Activated CD4-positive, alpha-beta T cell treated with anti-CD3 and anti-CD28 coated beads, Interleukin-2, amount 50 U/mL, for 24 hours (primary cell): ENCODE measurements at places on chromosomes 3 and 15.

- peak; percentile 11 for DNase-seq
These were observed 471 bp downstream of the NKIRAS1 start for GRCh38 chr3:23916152-23916885.

DNA sequence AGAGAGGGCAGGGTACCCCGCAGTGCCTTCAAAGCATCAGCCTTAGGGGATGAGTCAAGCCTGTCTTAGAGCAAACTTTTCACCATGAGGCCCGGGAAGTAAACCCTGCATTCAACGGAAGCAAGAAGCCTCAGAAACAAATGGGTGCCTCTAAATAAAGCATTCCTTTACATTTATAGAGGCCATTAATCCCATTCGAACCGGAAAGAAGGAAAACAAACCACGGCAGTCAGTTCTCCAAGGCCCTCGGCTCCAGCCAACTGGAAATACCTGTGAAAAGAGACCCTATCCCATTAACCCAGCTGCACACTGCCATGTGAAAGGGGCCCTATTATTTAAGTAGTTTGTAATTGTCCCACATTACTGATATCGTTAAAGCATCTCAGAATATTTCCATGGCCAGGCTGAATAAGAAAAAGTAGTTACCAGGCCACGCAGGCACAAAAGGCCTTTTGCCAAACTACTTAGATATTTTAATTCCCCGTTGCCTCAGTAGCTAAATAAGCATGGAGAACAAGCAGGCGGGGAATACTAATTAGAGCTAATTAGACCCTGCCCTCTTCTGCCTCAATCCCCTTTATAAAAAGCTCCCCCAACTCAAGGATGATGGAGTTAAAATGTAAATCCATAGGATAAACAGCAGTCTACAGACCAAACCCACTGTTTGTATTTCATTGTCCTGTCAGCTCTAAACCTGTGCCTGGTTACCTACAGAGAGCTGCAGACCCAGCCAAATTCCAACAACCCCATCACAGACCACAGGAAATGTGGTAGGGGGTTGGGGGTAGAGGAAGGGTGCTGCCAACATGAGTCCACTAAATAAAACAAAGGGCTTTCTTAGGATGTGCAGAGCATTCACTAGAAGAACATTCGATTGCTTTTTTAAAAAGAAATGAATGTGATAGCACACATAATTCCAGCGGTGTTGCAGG lies 4.1 kb downstream of the ITGB5 start:
- DNase-seq: no peak

DNA sequence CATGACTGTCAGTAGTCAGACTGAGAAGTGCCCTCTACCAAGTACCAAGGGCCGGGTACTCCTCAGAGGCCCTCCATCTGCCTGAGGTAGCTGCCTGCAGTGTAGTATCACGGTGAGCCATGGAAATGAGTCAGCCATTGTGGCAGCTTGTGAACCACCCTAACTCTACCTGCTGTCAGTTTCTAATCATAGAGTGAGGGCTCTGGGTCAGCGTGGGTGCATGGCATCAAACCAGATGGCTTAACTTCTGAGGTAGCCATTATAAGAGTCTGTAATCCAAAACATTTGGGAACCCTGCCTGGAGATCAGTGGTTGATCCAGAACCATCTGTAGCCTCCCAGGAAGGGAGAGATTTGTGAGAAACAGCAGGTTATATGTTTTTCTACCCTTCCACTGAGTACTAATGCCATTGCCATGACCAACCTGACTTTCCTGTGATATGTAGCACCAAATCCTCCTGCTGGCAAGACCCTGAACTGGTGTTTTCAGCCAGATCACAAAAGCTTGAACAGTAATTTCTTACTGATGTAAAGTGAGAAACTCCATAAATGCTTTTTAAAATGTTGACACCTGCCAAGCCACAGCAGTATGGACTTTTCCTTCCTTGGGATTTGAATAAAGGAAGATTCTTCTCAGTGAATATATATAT lies 38.9 kb downstream of the ABHD2 start:
- no peak for DNase-seq

- DNase-seq: no peak
These were observed 5.3 kb downstream of the RPL22L1 start for GRCh38 chr3:170864525-170865208.

GRCh38 chr15:42750306-42750705 lies 13.4 kb upstream of the CDAN1 start:
- DNase-seq: no peak

- DNase-seq: no peak
These were observed 11.1 kb downstream of the DCUN1D1 start for GRCh38 chr3:182969277-182969676.

DNA sequence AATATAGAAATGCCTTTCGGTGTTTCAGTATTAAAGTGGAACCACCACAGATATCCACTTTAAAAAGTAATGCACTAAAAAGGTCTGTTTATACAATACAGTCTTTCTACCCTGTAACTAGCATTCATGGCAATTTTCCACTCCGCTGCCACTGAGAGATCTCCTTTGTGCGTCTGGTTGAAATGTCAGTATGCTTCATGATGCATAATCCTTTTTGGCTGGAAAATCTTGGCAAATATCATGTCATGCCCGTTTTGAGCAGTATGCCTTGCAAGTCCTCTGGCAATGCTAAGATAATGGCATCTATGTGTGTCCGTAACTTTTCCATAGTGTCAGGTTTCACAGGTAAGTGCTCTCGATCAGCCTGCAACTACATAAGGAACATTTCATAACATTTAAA lies 30.8 kb upstream of the ARF4 start:
- no peak for DNase-seq

- DNase-seq: no peak
These were observed 443 bp upstream of the NR2F2 start for GRCh38 chr15:96330064-96330449.

DNA sequence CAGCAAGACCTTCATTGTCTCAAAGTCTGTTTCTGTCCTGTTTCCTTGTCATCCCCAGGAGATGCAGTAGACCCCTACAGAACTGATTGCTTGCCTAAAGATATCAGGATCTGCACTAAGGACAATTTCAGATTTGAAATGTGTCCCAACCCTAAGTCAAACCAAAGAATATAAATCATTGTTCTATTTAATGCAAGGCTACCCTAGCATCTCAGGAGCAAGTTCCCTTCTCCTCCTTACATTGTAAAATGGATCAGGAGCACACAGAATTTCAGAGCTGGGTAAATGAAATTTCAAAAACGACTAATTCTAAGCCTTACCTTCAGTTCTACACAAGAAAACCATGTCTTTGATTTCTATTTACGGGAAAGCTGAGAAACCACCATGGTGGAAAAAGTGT lies 360.9 kb upstream of the KCNH8 start:
- DNase-seq: no peak

GRCh38 chr3:61571516-61572336 lies 10.4 kb downstream of the PTPRG start:
- DNase-seq: no peak

DNA sequence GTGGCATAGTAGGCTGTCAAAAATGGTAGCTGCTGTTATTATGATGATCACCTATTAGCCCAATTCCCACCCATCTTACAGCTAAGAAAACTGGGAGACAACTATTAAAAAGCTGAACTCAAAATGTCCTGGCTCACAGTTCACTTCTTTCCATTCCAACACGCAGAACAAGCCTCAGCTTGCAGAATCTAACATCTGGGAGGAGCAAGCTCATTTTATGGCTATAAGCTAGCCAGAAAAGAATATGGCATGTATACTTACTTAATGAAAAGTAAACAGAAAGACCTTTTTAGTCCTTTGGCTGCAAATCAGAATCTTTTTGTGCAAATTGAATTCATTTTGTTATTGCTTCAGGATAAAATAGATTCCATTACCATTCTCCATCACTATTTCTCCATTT lies 34.8 kb upstream of the CFAP20DC start:
- DNase-seq: no peak

DNA sequence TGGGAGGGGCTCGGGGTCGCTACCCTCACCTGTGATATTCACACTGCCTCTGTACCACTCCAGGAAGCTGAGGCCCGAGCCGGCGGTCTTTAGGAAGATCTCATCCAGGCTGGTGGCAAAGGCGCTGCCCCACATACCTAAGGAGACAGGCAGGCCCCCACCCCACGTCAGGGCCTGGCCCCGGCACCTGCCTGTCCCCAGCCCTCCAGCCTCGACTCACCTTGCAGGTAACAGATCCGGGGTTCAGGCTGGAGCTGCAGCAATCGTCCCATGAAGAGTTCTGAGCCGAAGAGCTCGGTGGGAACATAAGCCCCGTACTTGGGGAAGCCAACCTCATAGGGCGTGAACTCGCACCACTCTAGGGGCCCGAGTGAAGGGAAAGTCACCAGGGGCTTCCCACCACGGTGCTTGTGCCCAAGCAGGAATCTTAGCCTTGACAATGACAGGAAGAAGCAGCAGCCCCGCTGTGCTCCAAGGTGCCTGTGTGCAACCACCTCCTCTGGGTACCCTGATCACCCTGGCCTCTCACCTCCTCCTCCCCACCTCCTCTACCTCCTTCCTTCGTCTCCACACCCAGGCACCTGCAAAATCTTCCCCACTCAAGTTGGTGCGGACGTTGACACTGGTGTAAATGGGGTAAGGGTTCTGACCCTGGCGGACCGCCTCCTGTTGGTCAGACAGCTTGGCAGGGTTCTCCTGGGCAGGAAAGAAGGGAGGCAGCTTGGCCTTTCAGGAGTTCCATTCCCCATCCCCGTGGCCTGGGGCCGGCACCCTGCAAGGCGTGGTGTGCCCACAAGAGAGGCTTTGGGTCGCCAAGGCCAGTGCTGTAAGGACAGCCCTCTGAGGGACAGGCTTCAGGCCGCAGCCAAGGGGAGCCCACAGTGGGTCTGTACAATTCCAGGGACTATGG lies 10.6 kb downstream of the PLA2G4F start:
- no peak for DNase-seq

DNA sequence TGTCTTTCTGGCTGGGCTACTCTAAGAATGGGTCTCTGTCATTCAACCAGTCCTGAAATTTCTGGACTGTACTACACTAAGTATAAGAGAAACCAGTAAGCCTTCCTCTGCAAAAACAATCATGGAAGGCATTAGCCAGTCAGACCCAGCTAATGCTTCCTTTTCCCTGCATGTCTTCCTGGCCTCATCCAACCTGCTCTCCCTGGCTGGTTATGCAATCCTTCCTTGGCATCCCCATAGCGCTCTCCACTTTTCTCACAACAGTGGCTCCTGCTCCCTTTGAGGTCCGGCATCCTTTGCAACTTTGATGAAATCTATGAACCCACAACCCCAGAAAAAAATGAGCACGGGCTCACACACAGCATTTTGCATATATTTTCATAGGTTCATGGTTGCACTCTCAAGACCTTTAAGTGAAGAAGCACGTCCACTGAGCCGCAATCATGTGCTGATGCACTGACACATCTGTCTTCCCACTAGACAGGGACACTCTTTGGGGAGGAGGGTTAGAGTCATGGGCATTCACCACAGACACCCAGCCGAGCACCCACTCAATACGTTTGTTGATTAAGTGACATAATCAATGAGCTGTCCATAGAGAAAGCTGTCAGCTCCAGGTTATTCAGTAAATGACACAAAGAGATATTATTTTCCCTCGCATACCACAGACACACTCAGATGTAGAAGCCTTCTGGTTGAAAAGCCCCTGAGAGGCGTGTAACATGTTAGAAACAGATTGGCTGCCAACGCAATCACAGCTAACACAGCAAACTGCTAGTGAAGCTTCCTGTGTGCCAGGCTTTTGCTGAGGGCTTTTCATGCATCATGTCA lies 66.7 kb downstream of the PLD1 start:
- no peak for DNase-seq

DNA sequence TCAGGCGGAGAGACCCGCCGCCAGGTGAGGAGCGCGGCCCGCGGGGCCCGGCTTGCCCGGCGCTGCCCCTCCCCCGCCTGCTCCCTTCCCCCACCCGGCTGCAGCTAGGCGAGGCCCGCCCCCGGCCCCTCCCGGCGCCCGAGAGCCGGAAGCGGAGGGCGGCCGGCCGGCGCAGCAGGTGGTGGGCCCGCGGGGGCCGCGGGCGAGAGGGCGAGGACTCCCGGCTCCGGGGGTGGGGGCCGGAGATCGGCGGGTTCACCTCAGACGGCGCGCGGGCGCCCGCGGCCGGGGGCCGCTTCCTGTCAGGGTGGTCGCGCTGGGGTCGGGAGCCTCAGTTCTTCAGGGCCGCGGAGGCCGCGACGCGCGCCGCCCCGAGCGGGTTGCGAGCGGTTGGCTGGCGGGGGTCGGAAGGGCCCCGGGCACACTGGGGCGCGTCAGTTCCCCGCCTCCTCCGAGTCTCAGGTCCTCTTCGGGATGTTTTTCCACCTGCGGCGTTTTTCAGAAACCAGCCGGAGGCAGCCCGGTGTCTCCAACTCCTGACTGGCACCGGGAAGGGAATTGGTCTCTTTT lies 395 bp downstream of the ZFAND6 start:
- DNase-seq: no peak

- no peak for DNase-seq
These were observed 48.7 kb upstream of the PCSK6 start for GRCh38 chr15:101538177-101538576.

- no peak for DNase-seq
These were observed 57.6 kb upstream of the APEH start for GRCh38 chr3:49616491-49616941.

- no peak for DNase-seq
These were observed 1.4 kb upstream of the FOXB1 start for GRCh38 chr15:60002528-60003218.

DNA sequence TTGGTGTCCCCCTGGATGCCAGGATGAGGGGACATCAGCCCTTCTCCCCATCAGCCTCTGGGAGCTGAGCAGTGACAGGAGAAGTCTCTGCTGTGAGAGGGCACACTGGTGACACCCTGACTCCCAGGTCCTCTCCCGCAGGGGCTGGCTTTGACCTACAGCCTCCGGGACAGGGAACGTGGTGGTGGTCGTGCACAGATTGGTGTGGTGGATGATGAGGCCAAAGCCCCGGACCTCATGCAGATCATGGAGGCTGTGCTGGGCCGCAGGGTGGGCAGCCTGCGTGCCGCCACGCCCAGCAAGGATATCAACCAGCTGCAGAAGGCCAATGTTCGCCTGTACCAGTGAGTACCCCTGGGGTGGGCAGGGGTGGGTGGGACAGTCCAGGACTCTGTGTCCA lies 6.8 kb downstream of the VILL start:
- DNase-seq: no peak

GRCh38 chr15:40918799-40919392 lies 10.2 kb upstream of the DLL4 start:
- DNase-seq: no peak

- DNase-seq: no peak
These were observed 237.7 kb downstream of the SLCO3A1 start for GRCh38 chr15:92091155-92091734.

- no peak for DNase-seq
These were observed 75.2 kb downstream of the GADL1 start for GRCh38 chr3:30819067-30819798.

DNA sequence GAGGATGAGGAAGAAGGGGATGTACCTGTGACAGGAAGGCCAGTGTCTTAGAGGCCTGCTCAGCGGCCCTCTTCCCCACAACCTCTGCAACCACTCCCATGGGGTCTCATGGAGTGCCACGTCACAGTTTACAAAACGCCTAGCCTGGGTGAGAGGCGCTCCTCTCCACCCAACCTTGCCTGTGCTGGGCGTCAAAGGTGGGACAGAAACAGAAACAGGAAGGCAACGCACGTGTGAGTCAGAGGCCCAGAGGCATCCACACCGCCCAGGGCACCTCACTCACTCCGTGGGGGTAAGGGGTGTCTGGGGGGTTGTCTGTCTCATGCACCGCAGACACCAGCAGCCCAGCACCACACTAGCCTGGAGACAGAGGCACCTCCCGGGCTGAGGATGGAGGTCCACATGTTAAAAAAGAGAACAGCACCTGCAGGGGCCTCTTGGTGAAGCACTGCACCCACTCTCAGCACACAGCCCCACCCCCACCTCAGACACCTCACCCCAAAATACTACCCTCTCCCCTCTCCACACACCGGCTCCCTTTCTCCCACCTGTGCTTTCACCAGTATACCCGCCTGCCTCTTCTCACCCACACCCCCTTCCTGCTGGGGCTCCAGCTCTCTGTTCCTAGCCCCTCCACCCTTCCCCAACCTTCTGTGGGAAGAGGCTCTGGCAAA lies 4.7 kb upstream of the CALML4 start:
- no peak for DNase-seq
